ENCODE measurements at places on chromosomes 6 and 20. TPM values are rescaled to one million over a fixed set of nuclear protein-coding genes. Genes with fewer than 3 reads are reported as not detected.

CAPN11 gene
- total RNA-seq = not detected

MAP3K5 gene
- total RNA-seq = 2.6 TPM

ABHD16B gene
- not detected for total RNA-seq

TTK gene
- 17.1 TPM for total RNA-seq

PAX1 gene
- total RNA-seq = 0.05 TPM

BMP6 gene
- 19.1 TPM for total RNA-seq

OLIG3 gene
- total RNA-seq = not detected

NPBWR2 gene
- not detected for total RNA-seq

ETV7 gene
- total RNA-seq = 0.14 TPM

SLC22A7 gene
- total RNA-seq = not detected

C6orf163 gene
- 0.17 TPM for total RNA-seq

CTCFL gene
- 0.06 TPM for total RNA-seq

NR2E1 gene
- total RNA-seq = 0.03 TPM

TRAPPC3L gene
- not detected for total RNA-seq
